ENCODE measurements at places on chromosomes 4 and X.

DNA sequence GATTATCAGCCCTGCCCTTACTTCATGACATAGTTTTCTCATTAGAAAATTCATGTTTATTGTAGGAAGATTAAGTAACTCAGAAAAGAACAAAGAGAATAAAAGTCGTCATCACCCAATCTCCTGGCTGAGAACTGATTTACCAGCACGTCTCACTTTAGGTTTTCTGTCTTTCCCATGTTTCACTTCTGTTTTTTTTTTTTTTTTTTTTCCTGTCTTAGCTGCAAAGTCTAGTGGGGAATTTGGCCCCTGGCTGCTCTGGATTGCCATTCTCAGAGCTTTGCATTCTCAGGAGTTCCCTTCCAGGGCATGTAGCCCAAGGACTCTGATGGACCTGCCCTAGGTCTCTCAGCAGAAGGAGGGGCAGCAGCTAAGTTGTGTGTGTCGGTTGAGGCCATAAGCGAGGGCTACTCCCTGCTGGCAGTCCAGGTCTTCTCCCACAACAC is 57.8 kb downstream of the TMEM131L start:
- DNase-seq, result no peak

GRCh38 chrX:13827298-13828090 is 10.6 kb upstream of the GPM6B start:
- no peak for DNase-seq

GRCh38 chr4:185566972-185567371 is 31.7 kb upstream of the PDLIM3 start:
- no peak for DNase-seq

- no peak for DNase-seq
These were observed 22.4 kb downstream of the GAB1 start for GRCh38 chr4:143358923-143359643.

DNA sequence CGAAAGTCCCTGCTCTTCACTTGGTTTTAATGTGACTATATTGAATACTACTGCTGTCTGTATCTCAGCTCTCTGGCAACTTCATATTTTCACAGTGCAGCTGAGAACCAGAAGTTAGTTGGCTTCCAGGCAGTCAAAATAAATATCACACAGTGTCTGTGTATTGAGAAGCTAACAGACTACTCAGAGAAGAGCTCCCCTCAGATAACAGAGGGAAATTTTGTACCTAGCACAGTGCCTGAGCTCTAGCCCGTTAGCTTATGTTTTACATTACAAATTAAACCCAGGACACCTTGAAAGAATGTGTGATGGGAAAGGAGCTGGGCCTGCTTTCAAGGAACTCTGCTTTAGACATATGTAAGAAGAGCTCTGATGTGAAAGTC is 22.7 kb downstream of the JADE1 start:
- no peak for DNase-seq

- no peak for DNase-seq
These were observed 20.1 kb upstream of the XPNPEP2 start for GRCh38 chrX:129718676-129719075.

GRCh38 chrX:16825264-16826035 is 39.2 kb downstream of the TXLNG start:
- DNase-seq, result no peak

GRCh38 chr4:76806346-76806745 is 91.6 kb downstream of the SOWAHB start:
- no peak for DNase-seq

GRCh38 chrX:12814420-12814819 is 23.2 kb downstream of the PRPS2 start:
- no peak for DNase-seq

DNA sequence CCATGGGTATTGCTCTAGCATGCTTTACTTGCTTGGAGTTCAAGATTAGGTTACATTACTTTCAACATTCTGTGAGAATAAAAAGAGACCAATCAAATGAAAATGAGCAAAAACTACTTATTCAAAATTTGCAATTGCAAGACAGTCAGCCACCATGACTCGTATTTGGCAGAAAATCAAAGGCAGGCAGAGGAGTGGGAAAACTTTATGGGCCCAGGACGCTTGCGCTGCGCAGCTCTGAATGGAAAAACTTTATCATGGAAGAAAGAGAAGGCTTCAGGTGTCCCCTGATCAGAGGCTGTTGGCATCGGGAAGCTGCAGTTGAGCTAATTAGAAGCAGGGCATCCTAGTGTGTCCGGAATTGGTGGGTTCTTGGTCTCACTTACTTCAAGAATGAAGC is 250.6 kb downstream of the USP46 start:
- DNase-seq, result no peak

- no peak for DNase-seq
These were observed 215.0 kb downstream of the IL15 start for GRCh38 chr4:141851246-141851891.

DNA sequence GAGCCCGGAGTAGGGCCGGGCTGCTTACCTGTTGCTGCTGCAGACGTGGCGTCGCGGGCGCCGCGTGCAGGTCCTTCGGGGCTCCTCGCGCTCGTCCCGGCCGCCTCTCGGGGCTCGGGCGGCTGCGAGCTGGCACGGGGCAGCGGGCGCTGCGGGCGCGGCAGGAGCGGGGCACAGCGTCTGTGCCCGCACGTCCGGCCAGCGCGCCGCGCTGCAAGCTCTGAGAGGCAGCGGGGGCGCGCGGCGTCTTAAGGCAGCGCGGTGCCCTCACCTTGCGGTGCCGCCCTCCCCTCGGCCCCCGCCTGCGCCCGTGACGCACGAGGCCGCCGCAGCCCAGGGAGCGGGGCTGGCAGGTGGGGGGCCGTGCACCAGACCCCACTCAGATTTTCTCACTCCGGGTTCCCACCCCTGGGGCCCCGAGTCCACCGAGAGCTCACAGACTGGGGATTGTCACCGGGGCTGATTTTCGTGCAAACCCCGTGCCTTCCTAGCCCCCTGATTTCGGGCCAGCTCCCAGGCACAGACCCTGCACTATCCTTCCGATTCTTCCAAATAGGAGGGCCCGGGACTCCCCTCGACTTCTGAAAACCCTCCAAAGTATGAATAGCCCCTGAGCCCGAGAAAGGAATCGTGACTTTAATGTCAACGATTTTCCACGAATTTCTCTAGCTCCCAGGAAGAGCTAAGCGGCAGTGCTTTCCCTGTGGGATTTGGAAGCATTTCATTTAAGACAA is at the start of gene GPR101:
Gene GPR101 (minus strand): TSS at position 222 of the 734 bp plus-strand sequence. CDS start 2,321 bp downstream, outside the sequence.
- DNase-seq, result no peak

- DNase-seq, result no peak
These were observed 197.5 kb downstream of the CCNG2 start for GRCh38 chr4:77354550-77354949.

DNA sequence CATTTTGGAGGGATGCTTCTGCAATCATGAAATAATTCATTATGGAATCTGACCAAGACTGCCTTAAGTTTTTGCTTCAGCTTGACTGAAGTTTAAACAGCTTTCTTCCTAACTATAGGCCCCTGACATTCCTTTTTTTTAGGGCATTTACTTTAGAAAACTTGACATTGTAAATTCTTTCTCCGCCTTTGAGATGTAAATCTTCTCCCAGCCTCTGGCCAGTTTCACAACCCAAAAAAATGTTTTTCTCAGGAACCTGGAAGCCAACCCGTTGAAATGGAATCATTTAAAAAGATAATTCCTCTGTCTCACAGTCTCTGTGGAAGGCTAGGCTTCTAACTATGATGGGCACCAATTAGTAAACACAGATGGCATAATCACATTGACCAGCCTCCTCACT is 710.4 kb upstream of the PABPC4L start:
- DNase-seq, result no peak

DNA sequence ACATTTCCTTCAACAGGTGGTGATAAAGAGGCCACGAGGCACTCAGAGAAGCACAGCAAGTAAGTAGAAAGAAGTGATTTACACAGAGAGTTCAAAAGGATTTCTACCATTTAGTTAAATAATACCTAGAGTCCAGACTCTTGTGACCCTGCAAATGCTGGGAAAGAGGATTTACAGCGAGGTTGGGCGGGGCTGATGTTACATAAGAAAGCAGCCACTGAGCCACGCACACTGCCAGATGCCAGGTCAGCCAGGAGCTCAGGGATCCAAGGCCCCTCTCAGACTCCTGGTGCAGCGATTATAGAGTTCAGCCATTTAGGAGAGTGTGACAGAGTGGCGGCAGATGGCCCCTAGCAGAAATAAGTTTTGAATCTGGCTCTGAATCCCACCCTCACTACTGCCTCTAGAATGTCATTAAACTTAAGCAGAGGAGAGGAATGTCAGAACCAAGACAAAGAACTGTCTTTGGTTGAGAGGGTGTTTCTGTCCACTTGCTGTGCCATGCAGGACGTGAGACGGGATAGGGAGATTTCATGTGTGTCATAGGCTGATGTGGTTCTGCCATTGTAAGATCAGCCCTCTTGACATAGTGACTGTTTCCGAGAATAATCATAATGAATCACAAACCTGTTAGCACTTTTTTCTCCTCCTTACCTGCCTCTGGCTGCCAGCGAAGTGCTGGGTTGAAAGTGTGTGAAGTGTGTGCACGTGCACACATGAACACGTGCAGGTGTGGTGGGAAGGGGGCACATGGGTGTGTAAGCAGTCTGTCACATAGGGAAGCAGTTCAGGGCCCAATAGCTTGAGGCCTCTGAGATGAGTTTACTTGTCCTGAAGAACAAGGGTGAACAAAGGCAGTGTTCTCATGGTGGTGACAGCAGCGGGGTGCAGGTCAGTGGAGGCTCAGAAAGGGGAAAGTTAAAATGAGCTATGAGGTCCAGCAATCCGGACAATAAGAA is 50.1 kb downstream of the MFAP3L start:
- DNase-seq, result no peak

GRCh38 chr4:15577508-15577907 is 77.6 kb downstream of the FBXL5 start:
- no peak for DNase-seq

- DNase-seq, result no peak
These were observed 35.7 kb upstream of the BMP15 start for GRCh38 chrX:50874876-50875275.

GRCh38 chr4:3079694-3080123 is 5.2 kb downstream of the HTT start:
- DNase-seq, result no peak

DNA sequence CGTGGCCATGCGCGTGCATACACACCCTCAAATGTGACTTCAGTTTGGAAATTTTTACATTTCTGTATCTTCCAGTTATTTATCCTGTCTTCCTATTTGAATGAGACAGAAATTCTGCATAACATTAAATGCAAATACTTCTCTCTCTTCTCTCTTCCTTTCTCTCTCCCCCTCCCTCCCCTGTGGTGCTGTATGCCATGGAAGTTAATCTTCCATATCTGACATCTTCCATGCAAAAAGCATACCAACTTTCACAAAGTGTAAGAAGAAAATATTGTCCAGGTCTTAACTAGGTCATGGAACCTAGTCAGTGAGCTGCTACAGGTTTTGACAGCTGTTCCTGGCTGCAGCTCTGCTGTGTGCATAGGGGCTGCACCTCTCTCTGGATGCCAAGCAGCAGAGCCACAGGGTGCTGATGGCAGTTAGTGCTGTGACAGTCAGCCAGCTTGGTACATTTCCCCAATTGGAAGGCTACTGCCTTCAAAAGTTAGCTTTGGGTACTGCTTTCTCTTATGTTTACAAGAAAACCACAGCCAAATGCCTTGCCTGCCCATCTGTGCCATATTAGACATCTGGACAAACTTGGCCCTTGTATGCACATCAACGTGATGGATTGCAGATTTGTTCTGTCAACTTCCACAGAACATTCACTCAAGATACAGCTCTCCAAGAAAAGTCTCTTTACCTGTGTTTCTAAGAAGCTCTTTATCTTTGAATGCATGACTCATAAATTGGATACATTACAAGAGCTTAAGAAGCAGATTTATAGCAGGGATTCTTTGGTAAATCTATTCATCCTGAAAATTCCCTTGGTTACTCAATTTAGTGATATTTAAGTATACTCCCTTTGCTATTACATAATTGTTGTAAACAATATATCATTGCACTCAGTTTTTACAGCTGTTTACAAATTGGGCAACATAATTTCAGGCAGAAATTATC is 623.8 kb downstream of the EPHA5 start:
- DNase-seq, result no peak

DNA sequence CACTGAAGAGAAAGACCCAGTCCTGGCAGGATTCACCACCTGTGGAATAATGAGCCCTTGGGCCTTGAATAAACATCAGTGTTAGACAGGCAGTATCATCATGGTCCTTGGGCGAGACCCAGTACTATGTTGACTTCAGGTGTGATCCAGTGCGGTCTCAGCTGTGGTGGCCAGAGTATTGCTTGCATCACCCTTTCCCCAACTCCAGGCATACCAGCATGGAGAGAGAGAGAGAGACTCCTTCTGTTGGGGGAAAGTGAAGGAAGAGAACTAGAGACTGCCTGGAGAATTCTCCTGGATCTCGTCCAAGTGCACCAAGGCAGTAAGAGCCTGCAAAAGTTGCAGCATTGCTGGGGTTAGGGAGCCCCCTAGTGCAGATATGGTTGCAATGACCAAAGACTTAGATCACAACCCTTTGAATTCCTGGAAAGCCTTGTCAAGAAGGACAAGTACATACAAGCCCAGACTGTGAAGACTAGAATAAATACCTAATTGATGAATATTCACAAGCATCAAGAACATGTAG is 61.1 kb upstream of the VAMP7 start:
- DNase-seq, result peak; percentile 32

GRCh38 chrX:75603833-75604232 is 81.0 kb upstream of the ZDHHC15 start:
- DNase-seq, result no peak

DNA sequence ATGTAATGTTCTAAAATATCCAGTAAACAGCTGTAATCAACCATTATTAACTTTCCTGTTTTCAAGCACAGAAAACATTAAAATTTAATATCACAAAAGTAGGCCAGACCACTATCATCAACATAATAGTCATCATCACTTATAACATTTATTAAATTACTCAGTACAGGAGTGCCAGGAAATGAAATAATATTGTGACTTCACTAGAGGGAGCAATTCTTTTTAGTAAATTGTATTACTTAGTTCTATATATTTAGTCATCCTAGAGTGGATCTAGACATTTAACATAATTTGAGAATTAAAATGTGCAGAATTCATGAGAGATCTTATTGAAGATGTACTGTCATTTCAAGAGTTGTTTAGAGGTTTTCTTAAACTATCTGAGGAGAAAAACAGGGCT is 33.6 kb downstream of the PITX2 start:
- no peak for DNase-seq

DNA sequence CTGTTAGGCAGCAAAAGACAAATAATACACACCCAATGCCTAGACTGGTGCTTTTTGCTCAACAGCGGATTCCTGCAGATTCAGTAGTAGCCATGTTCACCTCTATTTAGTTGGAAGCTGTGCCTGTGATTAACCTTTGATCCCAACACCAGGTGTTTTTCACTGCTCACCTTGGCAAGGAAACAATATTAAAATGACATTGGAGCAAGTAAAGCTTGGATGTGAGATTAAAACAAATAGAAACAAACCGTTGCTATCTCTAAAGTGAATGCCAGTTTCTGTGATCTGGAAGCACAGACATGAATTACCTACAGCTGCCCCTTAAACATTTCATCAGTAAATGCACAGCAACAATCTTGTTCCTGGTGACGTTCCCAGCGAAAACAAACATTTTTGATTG is 35.7 kb downstream of the MAGEB17 start:
- DNase-seq, result no peak

DNA sequence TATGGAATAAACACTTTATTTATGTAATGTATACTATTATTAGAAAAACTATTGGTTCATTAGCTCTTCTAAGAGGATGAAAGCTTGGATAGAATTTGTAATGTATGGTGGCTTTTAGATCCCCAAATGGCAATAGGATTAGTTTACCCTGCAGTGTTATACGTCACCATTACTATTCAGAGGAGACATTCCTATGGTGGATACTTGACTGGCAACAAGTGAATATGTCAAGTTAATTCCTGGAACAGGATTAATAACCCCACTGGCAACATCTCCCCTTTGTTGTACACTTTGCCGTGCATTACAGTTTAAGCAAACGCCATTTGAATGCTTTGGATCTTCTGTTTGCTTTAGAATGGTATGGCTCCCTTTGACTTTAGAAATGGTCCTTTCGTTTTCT is 420.3 kb downstream of the FAM47B start:
- DNase-seq, result no peak
